ENCODE measurements at places on chromosomes 4 and X.

DNA sequence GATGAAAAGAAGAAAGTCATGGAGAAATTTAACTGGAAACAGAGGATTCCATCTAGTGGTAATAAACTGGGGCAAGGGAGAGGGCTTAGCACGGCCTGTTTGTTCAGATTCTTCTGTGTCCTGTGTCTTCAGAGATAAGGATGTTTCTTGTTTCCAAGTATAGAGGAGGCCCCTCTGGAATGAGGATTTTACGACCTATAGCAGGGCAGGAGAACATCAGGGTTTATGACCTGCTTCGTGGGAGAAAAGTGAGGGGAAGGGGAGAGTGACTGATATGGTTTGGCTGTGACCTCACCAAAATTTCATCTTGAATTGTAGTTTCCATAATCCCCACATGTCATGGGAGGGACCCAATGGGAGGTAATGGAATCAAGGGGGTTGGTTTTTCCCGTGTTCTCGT, 93.0 kb upstream of the LDB2 start:
- no peak for DNase-seq

DNA sequence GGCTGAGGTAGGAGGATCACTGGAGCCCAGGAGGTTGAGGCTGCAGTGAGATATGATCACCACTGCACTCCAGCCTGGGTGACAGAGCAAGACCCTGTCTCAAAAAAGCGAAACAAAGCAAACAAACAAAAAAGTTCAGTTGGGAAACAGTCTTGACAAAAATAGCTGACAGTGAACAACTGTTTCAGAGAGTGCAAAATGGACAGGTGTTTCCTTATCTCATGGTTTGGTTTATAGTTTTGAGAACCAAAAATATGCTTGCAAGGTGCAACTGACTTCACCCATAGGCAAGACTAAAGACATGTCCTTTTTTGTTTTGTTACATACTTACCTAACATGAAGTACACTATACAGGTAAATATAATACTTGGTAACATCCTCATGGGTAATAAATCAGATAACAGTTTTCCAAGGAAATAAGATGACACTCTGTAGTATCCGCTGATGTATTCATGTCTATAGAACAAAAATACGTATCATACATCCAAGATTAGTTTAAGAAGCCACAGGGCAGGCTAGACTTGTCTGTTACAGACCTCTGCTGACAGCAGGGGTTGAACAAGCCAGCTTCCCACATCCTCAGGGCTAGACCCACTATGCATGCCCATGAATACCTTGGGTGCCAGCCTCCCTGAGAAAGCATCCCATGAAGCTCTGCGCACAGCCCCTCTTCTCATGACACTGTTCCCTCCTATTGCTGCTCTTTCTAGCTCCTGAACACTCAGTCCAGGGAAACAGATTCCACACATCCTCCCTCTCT, 59.3 kb downstream of the ABCG2 start:
- no peak for DNase-seq

DNA sequence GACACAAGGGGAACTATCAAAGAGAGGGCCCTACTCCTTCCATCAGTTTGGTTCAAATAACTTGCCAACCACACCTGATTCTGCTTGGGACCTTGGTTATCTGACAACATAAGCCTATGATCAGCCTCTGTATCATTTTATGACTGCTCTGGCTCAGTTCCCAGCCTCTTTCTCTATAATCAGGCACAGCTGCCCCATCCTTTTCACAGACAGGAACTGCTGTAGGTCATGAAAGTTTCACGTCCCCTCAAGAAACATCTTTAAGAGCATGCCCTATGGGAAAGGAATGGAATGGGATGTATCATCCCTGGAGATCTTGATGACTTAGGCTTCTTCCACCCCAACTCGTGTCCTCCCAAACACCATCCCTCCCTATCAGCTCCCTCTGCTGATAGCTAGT, 243.4 kb downstream of the AR start:
- no peak for DNase-seq

DNA sequence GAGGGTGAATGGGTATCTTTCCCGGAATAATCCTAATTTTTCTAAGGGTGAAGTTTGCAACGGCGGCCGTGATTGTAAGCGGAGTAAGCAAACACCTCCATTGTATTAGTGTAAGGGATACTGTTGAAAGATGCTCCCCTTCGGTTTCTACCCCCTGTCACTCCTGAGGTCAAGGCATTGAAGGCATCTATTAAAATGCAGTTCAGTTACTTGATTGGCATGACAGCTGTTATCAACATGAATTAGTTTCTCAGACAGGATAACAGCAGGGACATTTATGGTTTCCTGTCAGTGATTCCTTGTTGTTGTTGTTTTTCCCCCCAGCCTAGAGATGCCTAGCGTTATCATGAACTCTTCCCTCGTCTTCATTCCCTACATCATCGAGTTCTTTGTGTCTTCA, 552 bp downstream of the SLC25A14 start:
- no peak for DNase-seq

DNA sequence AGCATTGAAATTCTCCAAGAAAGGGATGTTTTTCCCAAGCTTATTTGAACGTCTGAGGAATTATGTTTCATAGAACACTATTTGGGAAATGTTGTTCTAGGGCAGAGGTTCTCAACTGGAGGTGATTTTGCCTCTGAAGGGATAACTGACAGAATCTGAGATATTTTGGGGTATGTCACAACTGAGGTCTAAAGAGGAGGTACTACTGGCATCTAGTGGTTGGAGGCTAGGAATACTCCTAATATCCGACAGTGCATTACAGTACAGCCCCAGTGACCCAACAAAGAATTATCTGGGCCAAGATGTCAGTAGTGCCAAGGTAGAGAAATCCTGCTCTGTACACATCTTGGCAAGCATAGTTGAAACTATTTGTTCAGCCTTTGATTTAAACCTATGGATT, 6.4 kb downstream of the HSPA4L start:
- no peak for DNase-seq

DNA sequence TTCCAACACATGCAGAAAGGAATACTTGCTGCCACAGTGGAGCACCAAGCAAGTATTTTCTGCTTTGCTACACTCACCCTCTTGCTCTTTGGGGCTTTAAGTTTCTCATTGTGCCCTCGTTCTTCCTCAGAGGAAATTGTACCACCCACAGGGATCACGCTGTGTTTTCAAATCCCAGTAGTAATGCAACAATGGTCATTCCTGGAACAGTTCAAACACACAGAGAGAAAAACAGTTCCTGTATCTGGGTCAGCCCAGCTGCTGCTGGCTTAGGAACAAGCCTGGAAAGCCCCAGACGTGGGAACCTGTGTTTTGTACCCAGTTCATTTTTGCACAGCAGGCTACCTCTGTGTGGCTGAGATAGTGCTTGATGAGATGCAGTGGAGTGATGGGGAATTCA, 907.8 kb downstream of the STPG2 start:
- DNase-seq, result no peak
